ENCODE measurements at places on chromosomes 1 and 21.

DNA sequence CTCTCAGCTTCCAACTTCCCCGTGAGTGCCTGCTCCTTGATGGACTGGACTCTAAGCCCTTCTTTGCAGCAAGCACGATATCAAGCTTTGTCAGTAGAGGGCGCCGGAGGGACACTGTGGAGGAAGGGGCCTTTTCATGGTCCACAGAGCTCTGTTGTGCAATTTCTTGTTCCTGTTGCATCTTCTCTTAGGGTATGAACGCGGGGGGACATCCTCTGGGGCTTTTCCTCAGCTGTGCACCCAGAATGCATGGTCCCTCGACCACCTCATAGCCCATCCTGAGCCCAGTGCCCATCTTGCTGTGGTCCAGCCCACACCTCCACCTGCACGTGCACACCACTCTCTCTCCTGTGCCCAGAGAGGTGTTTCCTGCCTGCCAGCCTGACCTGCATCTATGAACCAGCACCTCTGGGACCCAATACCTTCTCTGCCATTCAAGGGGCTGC lies 556.8 kb downstream of the PTPRU start:
- DNase-seq, result no peak

DNA sequence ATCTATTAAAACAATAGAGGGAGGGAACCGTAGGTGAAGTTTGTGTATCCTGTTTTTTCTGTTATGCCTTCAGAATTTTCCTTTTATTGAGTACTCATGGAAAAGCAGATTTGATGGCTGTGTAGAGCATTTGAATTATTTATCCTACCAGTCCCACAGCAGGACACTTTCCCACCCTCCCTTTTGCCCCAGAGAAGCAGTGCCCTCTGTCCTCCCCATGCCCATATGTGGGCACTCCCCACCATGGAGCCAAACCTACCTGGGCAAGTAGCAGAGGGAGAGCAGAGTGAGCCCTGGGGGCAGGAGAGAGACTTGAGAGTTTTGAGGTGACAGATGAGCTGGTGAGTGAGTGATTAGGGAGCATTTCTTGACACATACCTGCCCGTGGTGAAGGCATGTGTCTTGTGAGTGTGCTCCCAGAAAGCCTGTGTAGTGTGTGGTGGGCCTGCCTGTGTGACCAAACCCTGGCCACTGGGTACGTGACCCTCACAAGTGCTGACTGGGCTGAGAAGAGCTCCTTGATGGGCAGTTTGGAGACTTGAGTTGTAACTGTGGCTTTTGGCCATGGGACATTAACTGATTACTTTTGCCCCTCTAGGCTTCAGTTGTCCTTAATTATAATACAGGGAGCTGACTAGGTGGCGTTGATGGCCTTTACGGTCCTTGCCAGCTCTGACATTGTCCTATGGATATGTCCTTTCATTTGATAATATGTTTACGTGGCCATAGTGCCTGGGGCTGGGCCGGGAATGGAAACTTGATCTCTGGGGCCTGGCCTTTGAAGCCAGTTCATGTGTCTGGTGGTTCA lies 3.6 kb downstream of the PSEN2 start:
- no peak for DNase-seq

- no peak for DNase-seq
Observed at GRCh38 chr1:153883223-153883622, 39.5 kb downstream of the GATAD2B start.

DNA sequence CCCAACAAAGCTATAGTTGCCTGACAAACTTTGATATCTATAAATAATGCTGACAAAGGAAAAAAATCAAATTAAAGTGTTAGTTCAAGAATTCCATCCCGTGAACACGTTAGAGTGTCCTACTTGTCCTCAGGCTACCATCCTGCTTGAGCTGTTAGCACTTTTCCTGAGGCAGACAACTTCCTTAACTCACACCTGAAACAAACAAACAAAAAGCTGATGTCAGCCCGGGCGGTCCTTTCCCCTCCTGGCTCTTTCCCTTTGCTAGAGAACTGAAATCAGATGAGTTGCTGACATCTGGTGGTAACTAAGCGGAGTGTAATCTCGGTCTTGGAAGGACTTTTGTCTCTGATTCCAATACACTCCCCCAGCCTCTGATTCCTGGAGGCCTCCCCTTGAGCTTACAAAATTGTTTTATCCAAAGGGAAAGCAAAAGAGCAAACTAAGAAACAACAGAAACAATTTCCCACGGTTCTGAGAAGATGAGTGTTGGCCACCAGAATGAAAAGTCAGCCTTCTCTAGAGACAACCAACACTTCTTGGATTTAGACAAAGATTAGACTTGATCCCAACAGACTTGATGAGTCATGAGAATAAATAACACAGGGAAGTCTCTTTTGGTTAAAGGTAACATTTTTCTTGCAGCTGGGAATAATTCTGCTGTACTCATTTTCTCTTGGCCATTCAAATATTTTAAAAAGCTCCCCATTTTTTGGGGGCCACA lies 135.4 kb downstream of the PROX1 start:
- DNase-seq, result no peak

DNA sequence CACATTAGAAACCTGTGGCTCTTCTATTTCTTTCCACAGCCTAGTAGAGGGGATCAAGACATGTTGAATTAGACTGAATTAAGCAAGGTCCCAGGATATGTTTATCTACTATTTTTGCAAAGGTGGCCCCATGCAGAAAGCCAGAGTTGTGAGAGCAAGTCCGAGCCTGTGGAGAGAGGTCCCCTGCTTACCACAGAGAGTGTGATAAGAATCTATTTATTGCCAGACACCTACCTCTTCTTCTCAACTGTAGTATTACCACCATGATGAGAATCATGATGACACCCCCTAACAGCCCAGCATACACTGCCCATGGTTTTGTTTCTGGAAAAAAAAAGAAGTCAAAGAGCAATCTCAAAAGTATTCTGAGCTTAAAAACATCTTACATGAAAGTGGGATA lies 23.0 kb downstream of the SLAMF1 start:
- DNase-seq, result no peak

DNA sequence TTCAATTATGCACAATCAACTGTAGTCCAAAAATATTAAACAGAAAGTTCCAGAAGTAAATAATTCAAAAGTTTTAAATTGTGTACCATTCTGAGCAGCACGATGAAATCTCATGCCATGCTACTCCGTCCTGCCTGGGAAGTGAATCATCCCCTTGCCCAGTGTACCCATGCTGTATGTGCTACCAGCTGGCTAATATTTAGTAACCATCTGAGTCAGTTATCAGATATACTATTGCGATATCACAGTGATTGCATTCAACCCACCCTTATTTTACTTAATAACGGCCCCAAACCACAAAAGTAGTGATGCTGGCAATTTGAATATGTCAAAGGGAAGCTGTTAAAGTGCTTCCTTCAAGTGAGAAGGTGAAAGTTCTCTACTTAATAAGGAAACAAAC lies 56.2 kb downstream of the EVI5 start:
- no peak for DNase-seq

DNA sequence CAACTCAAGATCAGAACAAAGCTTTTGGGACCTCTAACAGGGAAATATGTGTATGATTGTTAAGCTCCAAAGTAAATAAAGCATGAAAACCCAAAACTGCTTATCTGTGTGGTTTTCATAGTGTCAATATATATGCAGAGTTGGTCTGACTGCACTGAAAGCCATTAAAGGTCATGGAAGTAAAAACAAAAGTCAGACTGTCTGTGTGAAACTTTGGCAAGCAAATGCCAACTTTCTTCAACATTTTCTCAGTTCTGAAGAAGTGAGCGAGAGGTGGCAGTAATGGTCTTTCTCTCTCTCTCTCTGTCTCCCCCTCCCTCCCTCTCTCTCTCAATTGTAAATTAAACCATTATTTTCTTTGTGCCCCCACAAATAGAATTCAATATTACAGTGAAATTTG lies 100.1 kb upstream of the S1PR1 start:
- no peak for DNase-seq

DNA sequence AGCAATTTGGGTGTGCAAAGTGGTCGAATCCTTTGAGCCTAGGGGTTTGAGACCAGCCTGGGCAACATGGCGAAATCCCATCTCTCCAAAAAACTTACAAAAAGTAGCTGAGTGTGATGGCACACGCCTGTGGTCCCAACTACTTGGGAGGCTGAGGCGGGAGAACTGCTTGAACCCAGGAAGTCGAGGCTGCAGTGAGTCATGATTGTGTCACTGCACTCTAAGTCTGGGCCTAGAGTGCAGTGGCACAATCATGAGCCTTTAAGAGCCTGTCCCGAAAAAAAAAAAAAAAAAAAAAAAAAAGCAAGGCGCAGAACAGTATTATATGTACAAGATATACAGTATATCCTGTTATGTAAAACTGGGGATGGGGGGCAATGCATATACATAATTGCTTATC lies 25.1 kb upstream of the HTR1D start:
- no peak for DNase-seq

DNA sequence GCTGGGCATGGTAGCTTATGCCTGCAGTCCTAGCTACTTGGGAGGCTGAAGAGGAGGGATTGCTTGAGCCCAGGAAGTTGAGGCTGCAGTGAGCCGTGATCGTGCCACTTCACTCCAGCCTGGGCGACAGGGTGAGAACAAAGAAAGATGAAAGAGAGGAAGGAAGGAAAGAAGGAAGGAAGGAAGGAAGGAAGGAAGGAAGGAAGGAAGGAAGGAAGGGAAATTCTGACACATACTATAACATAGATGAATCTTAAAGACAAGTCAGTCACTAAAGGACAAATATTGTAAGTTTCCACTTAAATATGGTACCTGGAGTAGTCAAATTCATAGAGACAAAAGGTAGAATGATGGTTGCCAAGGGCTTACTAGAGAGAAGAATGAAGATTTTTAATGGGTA lies 108.0 kb upstream of the CACHD1 start:
- DNase-seq, result no peak

DNA sequence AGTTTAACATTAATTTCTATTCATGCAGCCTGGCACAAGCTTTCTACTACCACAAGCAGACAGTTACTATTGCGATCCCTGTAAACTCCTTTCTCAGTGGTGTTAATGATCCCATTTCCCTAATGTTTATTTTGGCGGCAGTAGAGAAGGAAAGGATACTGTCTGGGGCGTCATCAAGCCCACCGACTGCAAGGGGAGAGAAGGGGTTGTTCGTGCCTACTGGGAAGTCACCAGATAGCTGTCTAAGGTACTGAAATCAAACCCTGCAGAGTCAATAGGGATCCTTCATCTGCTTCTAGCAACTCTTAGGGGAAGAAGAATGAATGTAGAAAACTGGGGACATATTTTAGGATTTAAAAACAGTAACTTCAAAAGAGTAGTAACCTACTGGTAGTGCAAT lies 95.2 kb upstream of the ADAR start:
- no peak for DNase-seq

Data from RWPE2 (cell line).